ENCODE measurements at places on chromosomes 16 and 17. TPM values are rescaled to one million over a fixed set of nuclear protein-coding genes. Genes with fewer than 3 reads are reported as not detected.

The SLC26A11 gene
- total RNA-seq: 11.5 TPM

The USP6 gene
- 0.78 TPM for total RNA-seq

The KIF2B gene
- total RNA-seq: not detected

The FAHD1 gene
- total RNA-seq: 49.4 TPM

The CORO1A gene
- 1.2 TPM for total RNA-seq

The TNFSF13 gene
- total RNA-seq: 5.0 TPM

The TSR1 gene
- 37.8 TPM for total RNA-seq

The TMEM132E gene
- under 0.01 TPM for total RNA-seq

The SETD1A gene
- total RNA-seq: 4.0 TPM

The FNDC8 gene
- total RNA-seq: not detected

The TTYH2 gene
- total RNA-seq: 1.3 TPM

The ASGR1 gene
- 0.65 TPM for total RNA-seq

The ODF4 gene
- not detected for total RNA-seq

The SLC47A1 gene
- 10.2 TPM for total RNA-seq

The CRYM gene
- total RNA-seq: 0.39 TPM

The HEATR9 gene
- not detected for total RNA-seq

The CCL7 gene
- 3.9 TPM for total RNA-seq

The JPT2 gene
- total RNA-seq: 24.9 TPM

The TNP2 gene
- total RNA-seq: not detected

The IKZF3 gene
- not detected for total RNA-seq

The ZNF423 gene
- 3.4 TPM for total RNA-seq

The PRSS27 gene
- total RNA-seq: 1.1 TPM

The DNAH17 gene
- not detected for total RNA-seq

The SNX20 gene
- not detected for total RNA-seq

The XAF1 gene
- 33.4 TPM for total RNA-seq

The TP53TG3B gene
- total RNA-seq: not detected

The ODAD4 gene
- total RNA-seq: 1.3 TPM

The MYL11 gene
- not detected for total RNA-seq

Measured in articular chondrocyte of knee joint (primary cell).